Stimulated activated CD4-positive, alpha-beta T cell treated with anti-CD3 and anti-CD28 coated beads, Interleukin-12 subunit alpha, Interleukin-12 subunit beta, amount 100 ng/mL, for 24 hours (primary cell): ENCODE measurements at places on chromosomes 12 and 14.
A peak's percentile ranks its signal among the peaks of the same experiment; 100 is the strongest.

- DNase-seq = no peak
Observed at GRCh38 chr12:15015121-15015520, 42.3 kb downstream of the PDE6H start.

GRCh38 chr12:49874142-49874897 lies 29.4 kb downstream of the FAIM2 start:
- no peak for DNase-seq

- DNase-seq = no peak
Observed at GRCh38 chr14:72771561-72771960, 122.3 kb downstream of the DPF3 start.

- DNase-seq = no peak
Observed at GRCh38 chr14:68824517-68825347, 31.9 kb upstream of the ZFP36L1 start.

GRCh38 chr14:83372271-83372670 lies 1838.6 kb upstream of the SEL1L start:
- DNase-seq = no peak

DNA sequence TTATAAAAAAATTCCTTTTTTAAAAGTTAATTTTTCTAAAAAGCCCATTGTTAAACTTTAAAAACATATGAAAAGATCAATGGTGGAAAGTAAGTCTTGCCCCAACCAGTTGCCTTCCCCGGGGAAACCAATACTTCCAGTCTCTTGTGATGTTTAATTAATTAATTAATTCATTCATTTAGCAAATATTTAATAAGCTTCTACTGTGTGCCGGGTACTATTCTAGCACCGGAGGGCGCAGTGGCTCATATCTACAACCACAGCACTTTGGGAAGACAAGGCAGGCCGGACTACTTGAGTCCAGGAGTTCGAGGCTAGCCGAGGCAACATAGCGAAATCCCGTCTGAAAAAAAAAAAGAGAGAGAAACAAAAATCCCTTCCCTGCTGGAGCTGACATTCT lies 87.4 kb downstream of the HECTD4 start:
- no peak for DNase-seq

DNA sequence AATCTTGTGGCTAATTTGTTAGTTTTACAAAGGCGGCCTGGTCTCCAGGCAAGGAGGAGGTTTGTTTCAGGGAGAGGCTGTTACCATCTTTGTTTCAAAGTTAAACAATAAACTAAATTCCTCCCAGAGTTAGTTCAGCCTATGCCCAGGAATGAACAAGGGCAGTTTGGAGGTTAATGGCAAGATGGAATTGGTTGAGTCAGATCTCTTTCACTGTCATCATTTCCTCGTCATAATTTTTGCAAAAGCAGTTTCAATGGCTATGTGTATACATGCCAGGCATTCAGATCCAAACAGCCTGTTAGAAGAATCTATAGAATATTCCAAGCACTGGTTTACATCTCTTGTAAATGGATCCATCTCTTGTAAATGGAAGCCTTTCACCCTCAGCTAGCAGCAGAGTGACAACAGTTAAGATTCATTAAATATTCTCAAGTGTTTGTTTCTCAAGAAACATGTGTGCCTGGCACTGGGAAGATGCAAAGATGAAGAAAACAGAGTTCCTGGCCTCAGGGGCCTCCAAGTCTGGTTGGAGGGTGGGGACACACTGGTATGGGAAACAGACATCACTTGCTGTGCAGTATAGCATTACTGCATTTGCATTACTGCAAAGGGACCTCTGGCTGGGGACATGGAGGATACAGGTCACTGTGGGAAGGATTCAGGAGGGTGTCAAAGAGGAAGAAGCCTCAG lies 65.8 kb downstream of the RIN3 start:
- no peak for DNase-seq

DNA sequence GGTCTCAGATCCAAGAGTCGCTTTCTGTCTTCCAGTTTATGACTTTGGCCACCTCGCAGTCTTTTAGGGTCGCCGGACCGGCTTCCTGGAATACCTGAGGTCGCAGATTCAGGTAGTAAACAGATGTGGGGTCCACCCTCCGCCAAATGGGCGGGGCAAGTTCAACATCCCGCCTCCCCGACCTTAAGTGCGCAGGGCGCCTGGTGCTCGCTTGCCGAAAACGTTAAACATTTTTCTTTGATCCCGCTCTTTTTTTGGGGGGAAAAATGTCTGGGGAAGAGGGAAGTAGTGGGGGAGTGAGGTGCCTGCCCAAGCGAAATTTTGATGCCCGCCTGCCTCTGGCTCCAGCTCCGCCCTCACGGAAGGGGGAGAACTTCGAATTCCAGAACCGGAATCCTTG lies 73.9 kb upstream of the TBX5 start:
- DNase-seq = no peak

- DNase-seq = no peak
Observed at GRCh38 chr12:81468206-81468605, 290.9 kb downstream of the PPFIA2 start.

- DNase-seq = no peak
Observed at GRCh38 chr14:103685276-103686211, 29.7 kb downstream of the XRCC3 start.

GRCh38 chr12:10392394-10392930 lies 2.6 kb upstream of the KLRK1 start:
- DNase-seq = no peak

GRCh38 chr14:43896044-43896443 lies 611.0 kb downstream of the FSCB start:
- no peak for DNase-seq

GRCh38 chr12:79127271-79127751 lies 262.7 kb downstream of the SYT1 start:
- DNase-seq = no peak

- peak; percentile 5 for DNase-seq
Observed at GRCh38 chr12:93502802-93503623, 35.7 kb downstream of the MRPL42 start.
